ENCODE measurements at places on chromosomes 13 and 19.

- peaks cover 33% of the 10 kb centered on the region for H3K27me3 ChIP-seq
- H3K4me3 ChIP-seq: no peak overlapping the region
- H3K4me1 ChIP-seq: no peaks in the 10 kb centered on the region
- no peaks in the 10 kb centered on the region for H3K36me3 ChIP-seq
- no peak overlapping the region for H3K27ac ChIP-seq
- no peak for DNase-seq
These were observed 6.7 kb upstream of the TTYH1 start for GRCh38 chr19:54408456-54409026.

DNA sequence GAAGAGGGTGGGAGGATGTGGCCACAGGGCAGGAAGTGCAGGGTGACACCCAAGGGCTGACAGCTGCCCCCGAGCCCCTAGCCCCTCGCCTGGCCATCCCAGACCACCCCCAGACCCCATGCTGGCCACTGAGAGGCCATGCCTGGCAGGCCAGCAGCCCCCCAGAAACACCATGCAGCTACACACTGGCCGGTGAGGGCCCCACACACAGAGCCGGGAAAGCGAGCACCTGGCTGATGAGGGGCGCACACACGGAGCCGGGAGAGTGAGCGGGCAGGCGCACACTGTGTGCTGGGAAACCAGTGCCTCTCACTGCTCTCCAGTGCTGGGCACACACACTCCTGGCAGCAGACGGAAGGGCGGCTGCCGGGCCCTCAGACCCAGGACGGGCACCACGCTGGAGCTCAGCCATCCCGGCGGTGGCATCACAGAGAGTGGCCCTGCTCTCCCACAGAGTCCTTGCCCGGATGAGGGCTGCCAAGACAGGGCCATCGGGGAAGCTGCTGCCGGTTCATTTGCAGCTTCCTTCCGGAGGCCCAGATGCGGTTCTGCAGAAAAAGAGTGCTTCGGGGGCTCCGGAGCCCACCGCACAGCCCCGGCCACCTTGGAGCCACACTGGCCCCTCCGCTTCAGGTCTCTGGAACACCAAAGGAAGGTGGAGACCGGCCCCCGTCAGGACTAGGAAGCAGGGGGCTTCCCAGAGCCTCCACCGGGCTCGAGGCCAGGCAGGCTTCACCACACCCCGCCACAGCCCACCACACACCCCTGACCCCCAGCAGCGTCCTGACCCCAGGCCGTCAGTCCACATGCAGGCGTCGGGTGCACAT lies 76.4 kb downstream of the SPACA7 start:
- peaks cover 12% of the 10 kb centered on the region for H3K27me3 ChIP-seq
- no peak for DNase-seq
- peaks cover 11% of the 10 kb centered on the region for H3K4me1 ChIP-seq

DNA sequence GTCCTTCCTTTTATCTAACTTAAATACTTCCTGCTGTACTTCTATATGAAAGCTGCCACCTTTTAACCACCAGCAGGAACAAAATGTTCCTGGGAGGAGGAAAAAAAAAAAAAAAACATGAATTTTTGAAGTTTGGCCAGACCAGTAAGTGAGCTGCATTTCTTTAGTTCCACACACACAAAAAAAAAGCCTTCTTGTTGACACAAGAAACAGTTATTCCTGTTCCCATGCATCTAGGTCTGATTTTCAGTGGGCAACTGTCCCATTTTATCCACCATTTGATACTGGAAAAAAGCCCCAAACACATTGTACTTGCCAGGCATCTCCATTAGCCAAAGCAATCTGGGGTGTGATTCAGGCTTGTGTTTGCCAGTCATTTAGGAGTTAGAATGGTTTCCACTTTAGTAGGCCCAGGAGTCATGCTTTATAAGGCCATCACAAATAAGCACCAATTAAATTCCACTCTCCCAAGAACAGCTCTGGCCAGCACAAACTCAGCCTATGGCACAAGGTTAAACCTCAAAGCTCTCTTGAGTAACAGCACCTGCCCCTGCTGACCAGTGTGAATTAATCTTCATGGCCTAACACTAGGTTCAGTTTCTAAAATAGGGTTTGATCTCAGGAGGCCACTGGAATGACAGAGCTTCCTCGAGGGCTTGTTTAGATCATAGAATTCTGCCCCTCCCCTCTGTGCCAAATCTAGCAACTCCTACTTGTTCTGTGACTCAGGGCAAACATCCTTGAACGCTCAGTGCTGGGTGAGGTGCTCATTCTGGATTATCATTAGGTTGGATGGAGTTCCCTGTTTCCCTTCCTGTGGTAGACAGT lies 67.1 kb downstream of the NUFIP1 start:
- DNase-seq: no peak
- H3K27ac ChIP-seq: peak overlapping the region; percentile 86
- peak overlapping the region; percentile 54 for H3K4me3 ChIP-seq
- H3K27me3 ChIP-seq: peaks cover 10% of the 10 kb centered on the region
- H3K36me3 ChIP-seq: no peaks in the 10 kb centered on the region
- H3K4me1 ChIP-seq: peaks cover 9% of the 10 kb centered on the region

GRCh38 chr13:112741835-112742570 lies 52.2 kb downstream of the ATP11A start:
- no peak overlapping the region for H3K4me3 ChIP-seq
- H3K27me3 ChIP-seq: no peaks in the 10 kb centered on the region
- H3K27ac ChIP-seq: no peak overlapping the region

- H3K4me1 ChIP-seq: no peaks in the 10 kb centered on the region
- no peak overlapping the region for H3K27ac ChIP-seq
- H3K4me3 ChIP-seq: no peak overlapping the region
These were observed 27.1 kb downstream of the MEGF8 start for GRCh38 chr19:42352301-42353259.

- DNase-seq: no peak
- H3K27me3 ChIP-seq: peaks cover 13% of the 10 kb centered on the region
- peaks cover 4% of the 10 kb centered on the region for H3K4me1 ChIP-seq
- H3K36me3 ChIP-seq: no peaks in the 10 kb centered on the region
- no peak overlapping the region for H3K4me3 ChIP-seq
These were observed 194.5 kb upstream of the UBL3 start for GRCh38 chr13:30044932-30045331.

GRCh38 chr13:108267347-108267746 lies 2.2 kb upstream of the TNFSF13B start:
- no peak for DNase-seq
- no peak overlapping the region for H3K27ac ChIP-seq
- peaks cover 3% of the 10 kb centered on the region for H3K36me3 ChIP-seq
